ENCODE measurements at places on chromosomes 12 and 14.

DNA sequence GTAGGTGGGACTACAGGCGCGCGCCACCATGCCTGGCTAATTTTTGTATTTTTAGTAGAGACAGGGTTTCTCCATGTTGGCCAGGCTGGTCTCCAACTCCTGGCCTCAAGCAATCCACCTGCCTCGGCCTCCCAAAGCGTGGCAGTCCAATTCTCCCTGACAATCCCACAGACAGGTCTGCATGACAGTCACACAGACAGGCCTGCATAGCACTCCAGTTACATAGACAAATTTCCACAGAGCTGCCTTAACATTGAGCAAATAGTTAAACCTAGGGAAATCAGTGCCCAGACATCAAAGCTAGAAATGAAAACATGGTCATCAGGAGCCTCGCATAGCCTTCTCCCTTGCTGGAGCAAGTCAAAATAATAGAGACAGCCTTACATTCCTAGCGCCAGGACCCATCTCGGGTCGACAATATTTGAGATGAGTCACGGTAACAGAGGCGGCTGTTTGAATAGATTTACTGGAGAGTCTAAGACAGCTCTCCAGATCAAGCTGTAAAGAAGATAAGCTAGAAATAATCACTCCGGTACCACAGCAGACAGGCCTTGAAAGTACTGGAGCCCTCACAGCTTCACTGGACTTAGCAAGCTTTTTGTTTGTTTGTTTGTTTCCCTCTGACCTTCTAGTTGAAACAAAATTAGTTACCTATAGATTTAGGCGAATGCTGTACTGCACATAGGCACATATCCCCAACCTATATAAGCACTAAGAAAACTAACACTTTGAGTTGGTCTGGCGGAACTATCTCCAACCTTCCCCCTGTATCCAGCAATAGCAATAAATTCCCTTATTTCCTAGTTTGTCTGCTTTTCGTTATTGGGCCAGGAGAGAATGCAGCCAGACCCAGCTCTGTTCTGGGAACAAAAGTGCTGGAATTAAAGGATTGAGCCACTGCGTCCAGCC lies 23.8 kb upstream of the PYROXD1 start:
- DNase-seq: no peak

- no peak for DNase-seq
These were observed 69.5 kb downstream of the STON2 start for GRCh38 chr14:81330619-81331122.

DNA sequence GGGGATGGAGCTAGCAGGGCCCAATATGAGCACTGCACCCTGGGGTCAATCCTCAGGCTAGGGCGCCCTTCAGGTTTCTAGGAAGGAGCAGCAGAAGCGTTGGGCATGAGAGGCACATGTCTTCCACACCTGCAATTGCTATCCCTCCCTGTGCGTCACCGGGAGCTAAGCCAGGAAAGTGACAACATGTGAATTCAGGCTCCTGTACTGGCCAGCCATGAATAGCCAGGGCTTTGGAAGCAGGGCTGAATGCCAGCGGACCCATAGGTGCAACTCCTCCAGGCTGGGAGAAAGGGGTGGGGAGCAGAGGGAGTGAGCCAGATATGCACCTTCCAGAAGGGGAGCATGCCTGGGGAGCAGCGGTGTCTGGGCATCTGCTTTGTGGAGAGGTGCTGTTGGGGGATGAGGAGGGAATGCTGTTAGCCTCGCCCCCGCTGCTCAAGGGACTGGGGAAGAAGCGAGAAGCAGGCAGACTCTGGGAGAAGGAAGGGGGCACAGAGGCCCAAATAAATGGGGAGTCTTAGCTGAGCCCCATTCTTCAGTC lies 6.1 kb downstream of the HOXC5 start:
- no peak for DNase-seq

DNA sequence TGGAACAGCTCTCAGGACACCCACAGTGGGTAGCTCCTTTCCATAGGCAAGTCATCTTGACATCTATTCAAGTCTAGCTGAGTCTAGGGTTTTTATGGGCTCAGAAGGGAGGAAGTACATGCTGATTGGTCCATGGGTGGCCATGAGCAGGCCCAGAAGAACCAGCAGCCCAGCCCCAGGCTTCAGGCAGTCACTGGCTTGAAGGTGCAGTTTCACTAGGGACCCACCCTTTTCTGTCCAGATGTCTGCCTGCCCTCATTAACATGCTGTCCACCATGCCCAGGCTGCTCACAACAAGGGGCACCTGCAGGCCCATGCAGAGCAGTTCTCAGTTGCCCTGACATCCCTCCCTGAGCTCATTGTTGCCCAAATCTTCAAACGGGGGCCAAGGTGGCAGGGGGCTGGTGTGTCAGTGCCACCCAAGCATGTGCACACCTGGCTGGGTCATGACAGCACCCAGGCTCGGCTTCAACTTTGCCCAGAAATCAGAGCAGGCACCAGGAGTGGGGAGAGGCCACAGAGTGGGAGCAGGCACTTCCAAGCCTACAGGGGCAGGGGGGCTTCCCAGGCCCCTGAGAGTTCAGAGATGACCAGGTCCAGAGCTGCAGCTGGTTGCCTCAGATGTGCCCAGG lies 18.7 kb upstream of the LGR5 start:
- DNase-seq: no peak

GRCh38 chr12:9811621-9812020 lies 15.7 kb upstream of the KLRF1 start:
- DNase-seq: no peak

- no peak for DNase-seq
These were observed 41.4 kb downstream of the PHETA1 start for GRCh38 chr12:111327474-111327873.

All from stimulated activated CD4-positive, alpha-beta T cell treated with anti-CD3 and anti-CD28 coated beads, TNF-alpha, amount 100 ng/mL, for 24 hours (primary cell).